ENCODE measurements at places on chromosomes 2 and 18. TPM values are rescaled to one million over a fixed set of nuclear protein-coding genes. Genes with fewer than 3 reads are reported as not detected.

The AQP12A gene
- total RNA-seq: not detected

The DLX1 gene
- not detected for total RNA-seq

The SLC16A14 gene
- total RNA-seq: 0.23 TPM

The CYP20A1 gene
- total RNA-seq: 26.8 TPM

The ANO7 gene
- 0.70 TPM for total RNA-seq

The GAL3ST2 gene
- not detected for total RNA-seq

The MBOAT2 gene
- total RNA-seq: 20.4 TPM

The DCC gene
- total RNA-seq: under 0.01 TPM

The ARHGAP15 gene
- total RNA-seq: not detected

The MC2R gene
- total RNA-seq: not detected

The DNER gene
- 0.58 TPM for total RNA-seq

The ARHGAP28 gene
- total RNA-seq: 24.1 TPM

The ICOS gene
- total RNA-seq: not detected

The PJVK gene
- total RNA-seq: 0.12 TPM

The ST8SIA5 gene
- total RNA-seq: 0.09 TPM

The EFHD1 gene
- total RNA-seq: 1.1 TPM

The SELENOI gene
- 4.2 TPM for total RNA-seq

The OTOS gene
- not detected for total RNA-seq

The ZNF396 gene
- 1.4 TPM for total RNA-seq

The PDE6D gene
- total RNA-seq: 29.4 TPM

The FABP1 gene
- not detected for total RNA-seq

The COL6A3 gene
- 649 TPM for total RNA-seq

The TRIM43 gene
- total RNA-seq: not detected

The QPCT gene
- total RNA-seq: 9.0 TPM

The WDPCP gene
- total RNA-seq: 4.3 TPM

The SH3RF3 gene
- total RNA-seq: 8.1 TPM
